Stimulated activated CD8-positive, alpha-beta memory T cell treated with anti-CD3 and anti-CD28 coated beads, Interleukin-4, amount 100 ng/mL, for 48 hours (primary cell): ENCODE measurements at places on chromosomes 11 and 22.

DNA sequence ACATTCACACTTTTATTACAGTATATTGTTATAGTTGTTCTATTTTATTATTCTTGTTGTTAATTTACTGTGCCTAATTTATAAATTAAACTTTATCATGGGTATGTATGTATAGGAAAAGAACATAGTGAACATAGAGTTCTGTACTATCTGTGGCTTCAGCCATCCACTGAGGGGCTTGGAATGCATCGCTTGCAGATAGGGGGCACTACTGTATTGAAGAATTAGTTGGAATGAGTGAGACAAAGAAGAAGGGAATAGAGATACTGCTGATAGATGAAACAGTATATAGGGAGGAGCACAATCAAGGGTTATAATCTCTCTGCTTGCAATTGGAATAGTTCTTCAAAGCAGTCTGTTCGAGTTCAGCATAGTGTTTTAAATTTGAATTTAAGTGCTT, 432.2 kb downstream of the RAB38 start:
- DNase-seq: no peak

DNA sequence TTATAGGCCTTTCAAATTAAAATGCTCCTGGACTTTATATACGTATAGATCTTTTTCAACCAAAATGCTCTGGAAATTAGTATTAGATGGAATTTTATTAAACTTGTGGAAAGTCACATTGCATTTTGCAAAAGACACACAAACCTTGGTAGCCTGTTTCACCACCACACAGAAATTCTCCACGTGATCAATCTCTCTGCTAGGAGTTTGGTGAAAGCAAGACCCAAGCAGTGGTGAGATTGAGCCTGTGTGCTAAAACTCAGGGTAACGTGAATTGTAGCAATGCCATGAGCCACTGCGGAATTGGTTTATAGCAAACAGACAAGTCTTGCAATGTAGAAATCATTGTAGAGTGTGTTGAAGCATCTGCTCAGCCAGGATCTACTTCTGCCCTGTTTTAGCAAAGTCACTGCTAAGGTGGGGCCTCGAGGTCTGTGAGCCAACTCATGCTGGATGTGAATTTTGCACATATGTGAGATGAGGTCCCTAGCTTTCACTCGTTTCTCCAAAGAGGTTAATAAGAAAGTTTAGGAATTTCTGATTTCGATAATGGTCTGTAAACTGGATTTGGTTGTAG, 184.8 kb downstream of the DBX1 start:
- no peak for DNase-seq

DNA sequence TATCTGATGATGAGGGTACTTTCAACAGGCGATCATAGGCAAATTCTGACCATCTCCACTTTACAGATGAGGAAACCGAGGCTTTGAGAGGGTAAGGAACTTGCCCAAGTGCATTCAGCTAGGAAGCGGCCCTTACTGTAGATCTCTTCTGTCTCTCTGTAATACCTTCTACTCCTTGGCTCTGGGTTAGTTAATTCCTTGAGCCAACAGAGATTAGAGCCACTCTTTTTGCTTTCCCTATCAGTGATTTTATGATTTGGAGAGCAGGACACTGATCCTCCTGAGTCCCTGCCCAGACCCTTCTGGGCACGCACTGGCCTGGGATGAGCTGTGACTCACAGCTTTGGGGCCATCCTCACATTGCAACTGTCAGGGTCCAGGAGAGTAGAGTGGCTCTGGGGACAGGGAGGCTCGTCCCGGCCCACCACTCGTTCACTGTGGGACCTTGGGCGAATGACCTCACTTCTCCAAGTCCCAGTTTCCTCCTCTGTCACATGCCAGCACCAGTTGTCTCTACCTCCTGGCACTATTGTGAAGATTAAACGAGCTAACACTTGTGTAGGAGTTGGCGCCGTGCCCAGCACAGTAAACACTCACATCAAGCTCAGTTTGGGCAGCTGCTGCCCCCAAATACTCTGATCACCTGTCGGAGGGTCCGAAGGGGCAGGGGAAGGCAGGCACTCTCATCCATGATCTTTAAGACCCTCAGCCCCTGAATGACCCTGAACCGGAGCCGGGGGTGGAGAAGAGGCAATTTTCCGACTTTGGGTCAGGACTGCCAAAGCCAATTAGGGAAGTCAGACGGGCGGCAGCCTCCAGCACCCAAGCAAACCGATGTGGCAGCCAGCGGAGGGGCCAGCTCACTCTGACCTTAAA, 235.0 kb downstream of the MIAT start:
- no peak for DNase-seq

DNA sequence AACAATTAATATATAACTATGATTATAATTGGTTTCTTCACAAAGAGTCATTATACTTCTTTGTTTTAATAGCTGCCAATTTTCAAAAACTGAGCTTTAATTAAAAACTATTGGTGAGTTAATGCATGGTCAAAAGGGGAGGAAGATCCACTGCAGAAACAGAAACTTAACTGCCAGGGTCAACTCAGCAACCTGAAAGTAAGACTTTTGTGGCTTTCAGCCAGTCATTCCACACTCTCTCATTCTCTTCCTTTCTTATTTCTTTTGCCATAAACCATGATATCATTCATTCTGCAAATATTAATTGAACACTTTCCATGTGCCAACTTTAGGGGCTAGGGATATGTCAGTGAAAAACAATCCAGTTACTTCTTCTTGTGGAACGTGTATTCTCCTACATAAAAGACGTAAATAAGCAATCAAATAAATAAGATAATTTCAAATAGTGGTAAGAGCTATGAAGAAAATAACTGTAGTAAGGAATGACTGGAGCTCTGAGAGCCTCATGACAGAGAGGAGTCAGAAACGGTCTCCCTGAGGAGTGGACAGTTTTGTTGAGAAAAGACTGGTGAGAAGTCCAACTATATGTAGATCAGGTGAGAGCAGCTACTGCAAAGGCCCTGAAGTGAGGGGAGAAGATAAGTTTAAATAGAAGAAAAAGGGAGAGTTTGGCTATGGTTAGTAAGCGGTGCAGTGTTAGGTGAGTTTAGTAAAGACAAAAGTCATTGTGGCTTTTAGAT, 130.5 kb downstream of the GRIA4 start:
- DNase-seq: no peak

- no peak for DNase-seq
These were observed 20.2 kb upstream of the KCNJ11 start for GRCh38 chr11:17408641-17409040.

GRCh38 chr11:86176165-86176884, 68.2 kb upstream of the EED start:
- peak; percentile 75 for DNase-seq

GRCh38 chr22:33898121-33898520, 22.2 kb downstream of the LARGE1 start:
- no peak for DNase-seq

GRCh38 chr22:35892192-35892591, 136.4 kb downstream of the RBFOX2 start:
- DNase-seq: no peak

DNA sequence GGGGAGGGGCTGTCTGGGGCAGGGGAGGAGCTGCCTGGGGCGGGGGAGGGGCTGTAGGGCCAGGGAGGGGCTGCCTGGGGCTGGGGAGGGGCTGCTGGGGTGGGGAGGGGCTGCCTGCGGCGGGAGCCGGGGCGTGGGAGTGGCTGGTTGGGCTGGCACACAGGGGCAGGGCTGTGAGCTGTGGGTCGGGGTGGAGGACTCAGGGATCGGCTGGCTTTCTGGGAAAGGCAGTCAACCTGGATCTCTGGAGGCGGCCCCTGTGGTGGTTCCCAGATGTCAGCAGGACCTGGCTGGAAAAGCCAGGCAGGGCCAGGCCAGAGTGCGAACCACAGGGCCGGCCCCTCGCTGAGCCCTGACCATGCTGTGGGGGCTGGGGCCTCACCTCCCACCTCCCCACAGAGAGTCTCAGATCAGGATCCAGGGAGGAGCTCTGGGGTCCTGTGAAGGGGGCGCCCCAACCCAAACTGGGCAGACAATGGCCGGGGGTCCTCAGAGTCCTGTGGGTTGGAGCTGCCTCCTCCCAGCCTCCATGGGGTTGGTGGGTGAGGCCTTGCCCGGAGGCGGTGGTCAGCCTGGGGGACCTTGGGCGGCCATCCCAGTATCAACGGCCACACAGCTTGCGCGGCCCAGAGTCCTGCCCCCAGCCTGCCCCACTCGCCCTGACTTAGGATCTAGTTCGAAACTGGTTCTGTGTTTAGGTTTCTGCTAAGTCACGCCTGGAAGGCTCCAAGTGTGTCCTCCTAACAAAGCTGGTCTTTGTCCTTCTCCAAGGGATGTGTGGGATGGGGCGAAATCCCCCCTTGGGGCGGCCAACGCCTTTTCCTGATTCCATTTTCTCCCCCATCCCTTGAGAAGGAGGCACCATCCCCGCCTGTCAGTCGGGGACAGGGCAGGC, 1.9 kb downstream of the MUC5B start:
- no peak for DNase-seq

GRCh38 chr22:29765905-29766631, 739 bp downstream of the ZMAT5 start:
- DNase-seq: peak; percentile 38

DNA sequence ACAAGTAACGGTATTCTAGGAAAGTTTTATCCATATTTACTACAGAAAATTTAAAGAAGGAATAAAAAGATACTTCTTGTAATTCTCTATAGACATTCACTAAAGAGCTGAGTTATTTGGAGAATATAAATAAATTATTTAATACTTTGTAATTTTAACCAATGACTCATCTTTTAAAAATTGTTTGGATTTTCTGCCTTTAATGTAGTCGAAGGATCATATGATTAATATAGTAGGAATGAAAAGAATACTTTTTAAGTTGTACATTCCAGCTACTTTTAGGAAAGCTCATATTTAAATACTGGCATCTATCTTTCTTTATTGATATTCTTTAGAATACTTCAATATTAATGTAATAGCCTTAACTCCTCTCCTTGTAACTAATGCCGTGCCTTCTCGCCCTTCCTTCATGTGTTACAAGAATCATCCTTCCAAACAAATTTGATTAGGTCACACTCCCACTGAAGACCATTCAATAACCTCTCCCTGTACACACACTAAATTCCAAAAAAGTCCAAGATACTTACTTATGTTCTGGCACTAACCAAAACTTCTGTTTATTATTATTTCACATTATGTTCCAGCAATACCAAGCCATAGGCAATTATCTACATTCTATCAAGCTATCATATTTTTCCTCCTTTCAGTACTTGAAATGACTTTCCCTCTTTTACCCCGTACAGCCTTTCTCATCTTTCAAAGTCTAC, 501.9 kb downstream of the CNTN5 start:
- no peak for DNase-seq

GRCh38 chr22:40183029-40183581, 5.4 kb downstream of the TNRC6B start:
- DNase-seq: no peak

- DNase-seq: no peak
These were observed 27.5 kb downstream of the LINC01488 start for GRCh38 chr11:69508974-69509373.

DNA sequence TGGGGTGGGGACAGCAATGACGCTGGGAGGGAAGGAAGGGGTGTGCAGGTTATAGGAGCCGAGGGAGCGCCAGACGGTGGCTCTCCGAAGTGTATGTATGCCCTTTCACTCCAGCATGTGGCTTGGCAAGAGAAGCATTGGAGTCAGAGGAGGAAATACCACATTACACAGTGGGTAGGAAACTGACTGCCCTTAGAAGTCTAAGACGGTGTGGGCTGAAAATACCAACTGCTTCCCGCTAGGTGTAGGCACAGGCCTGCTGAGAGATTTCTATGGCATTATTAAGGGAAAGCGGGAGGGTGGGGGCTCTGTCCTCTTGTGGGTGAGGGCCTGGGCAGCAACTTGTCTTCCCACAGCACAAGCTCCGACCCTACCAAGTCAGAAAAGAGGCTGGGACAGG, 44.7 kb downstream of the CACNG2 start:
- no peak for DNase-seq

DNA sequence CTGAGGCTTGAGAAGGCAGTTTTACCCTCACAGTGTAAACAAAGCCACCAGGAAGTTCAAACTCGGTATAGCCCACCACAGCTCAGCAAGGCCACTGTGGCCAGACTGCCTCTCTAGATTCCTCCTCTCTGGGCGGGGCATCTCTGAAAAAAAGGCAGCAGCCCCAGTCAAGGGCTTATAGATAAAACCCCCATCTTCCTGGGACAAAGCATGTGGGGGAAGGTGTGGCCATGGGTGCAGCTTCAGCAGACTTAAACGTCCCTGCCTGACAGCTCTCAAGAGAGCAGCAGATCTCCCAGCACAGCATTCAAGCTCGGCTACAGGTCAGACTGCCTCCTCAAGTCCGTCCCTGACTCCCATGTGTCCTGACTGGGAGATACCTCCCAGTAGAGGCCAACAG, 69.7 kb downstream of the TTC28 start:
- no peak for DNase-seq

GRCh38 chr11:69444381-69445130, 36.9 kb upstream of the LINC01488 start:
- DNase-seq: peak; percentile 35

GRCh38 chr11:69925366-69926196, 106.4 kb upstream of the FGF3 start:
- DNase-seq: no peak

DNA sequence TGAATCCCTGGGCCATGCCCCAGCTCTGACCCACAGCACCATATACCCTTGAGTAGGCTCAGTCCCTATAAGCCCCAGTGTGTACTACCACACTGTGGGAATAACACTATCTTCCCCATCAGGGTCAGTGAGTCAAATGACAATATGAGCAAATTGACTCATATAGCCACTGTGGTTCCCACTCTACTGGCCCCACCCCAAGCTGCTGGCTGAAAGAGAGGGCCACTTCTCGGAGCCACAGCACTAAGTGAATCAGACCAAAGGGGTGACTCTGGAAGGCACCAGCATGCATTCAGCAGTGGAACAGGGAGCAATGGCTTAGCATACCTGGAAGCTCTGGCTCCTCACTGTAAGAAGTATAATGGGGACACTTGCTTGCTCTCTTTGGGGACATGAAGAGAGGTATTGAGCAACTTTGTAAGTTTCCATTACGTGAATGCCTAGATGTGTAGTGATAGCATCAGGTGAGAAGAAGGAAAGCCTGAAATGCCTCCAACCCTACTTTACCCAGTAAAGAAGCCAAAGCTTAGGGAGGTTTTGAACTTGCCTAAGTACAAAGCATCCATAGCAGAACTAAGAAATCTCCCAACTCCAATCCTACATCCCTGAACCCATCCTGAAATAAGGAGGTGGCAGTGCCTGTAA, 13.5 kb downstream of the CD59 start:
- DNase-seq: peak; percentile 80

DNA sequence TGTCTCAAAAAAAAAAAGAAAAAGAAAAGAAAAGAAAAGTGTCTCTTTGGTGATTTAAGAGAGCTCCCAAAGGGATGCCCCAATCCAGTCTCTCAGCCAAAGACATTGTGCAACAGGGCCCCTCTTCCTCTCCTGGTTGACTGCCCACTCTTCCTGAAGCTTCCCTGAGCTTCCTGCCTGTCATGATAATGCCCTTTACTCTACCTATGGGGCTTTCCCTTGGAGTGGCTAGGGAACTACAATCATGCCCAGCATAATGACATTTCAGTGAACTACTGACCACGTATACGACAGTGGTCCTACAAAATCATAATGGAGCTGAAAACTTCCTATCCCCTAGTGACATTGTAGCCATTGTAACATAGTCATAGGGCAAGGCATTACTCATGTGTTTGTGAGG, 118.0 kb downstream of the RASSF10 start:
- no peak for DNase-seq

GRCh38 chr11:110979696-110980095, 265.8 kb upstream of the POU2AF2 start:
- no peak for DNase-seq
